ENCODE measurements at places on chromosomes 1 and 21. TPM values are rescaled to one million over a fixed set of nuclear protein-coding genes. Genes with fewer than 3 reads are reported as not detected.

- H3K27me3 ChIP-seq = no peaks in the 10 kb centered on the region
- DNase-seq = no peak
- H3K36me3 ChIP-seq = no peaks in the 10 kb centered on the region
- H3K27ac ChIP-seq = peak overlapping the region; percentile 94
These were observed 71.3 kb downstream of the WDR4 start for GRCh38 chr21:42807938-42808613.

The SFN gene
- total RNA-seq = 22.1 TPM

DNA sequence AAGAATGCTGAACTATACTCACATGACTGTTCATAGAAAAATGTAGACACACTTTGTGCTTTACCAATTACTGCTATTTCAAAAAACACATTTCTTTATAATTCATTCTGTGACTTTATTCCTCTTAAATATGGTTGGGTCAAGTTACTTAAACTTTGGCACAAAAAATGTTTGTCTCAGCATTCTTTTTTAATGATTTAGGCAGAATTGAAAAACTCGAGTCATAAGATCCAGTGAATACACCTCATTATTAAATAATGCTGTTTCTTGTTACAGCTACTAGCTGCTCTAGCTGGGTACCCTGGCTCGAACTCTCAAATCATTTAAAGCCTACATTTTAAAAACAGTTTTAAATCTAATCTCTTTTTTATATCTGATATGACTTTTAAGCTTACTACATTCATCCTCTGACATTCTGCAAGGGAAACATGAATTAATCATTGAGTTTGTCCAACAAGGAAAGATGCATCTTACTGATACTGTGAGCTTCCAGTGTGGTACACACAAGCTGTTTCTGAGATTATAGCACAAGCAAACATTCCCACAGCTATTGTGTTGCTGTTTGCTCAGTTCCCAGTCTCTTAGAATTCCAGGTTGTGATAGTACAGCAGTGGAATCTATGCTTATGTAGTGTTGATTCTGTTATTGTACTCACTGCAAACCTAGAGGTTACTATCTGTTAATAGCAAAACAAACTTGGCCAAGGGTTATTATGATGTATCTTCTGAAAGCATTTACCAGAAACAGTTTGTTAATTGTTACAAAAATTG, 746.5 kb downstream of the USP25 start:
- DNase-seq = no peak
- no peak overlapping the region for H3K27ac ChIP-seq
- no peaks in the 10 kb centered on the region for H3K27me3 ChIP-seq
- no peak overlapping the region for H3K4me3 ChIP-seq
- no peaks in the 10 kb centered on the region for H3K4me1 ChIP-seq

DNA sequence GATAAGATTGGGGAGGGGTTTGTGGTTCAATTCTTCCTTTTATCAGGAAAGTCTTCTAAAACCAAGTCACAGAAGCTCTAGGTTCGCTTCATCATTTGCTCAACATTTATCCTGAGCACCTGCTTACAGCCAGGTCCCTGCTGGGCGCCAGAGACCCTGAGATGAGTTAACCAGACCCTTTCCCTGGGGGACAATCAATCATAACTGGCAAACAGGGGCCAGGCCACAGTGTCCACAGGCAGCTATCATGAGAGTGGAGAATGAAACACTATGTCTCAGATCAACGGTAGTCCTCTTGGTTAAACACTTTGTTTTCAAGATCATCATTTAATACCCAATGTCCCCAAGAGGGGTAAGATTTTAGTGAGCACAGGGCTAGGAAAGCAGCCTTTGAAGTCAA, 146.8 kb downstream of the BEND5 start:
- no peak for DNase-seq
- no peak overlapping the region for H3K4me3 ChIP-seq
- no peaks in the 10 kb centered on the region for H3K4me1 ChIP-seq
- no peaks in the 10 kb centered on the region for H3K36me3 ChIP-seq

DNA sequence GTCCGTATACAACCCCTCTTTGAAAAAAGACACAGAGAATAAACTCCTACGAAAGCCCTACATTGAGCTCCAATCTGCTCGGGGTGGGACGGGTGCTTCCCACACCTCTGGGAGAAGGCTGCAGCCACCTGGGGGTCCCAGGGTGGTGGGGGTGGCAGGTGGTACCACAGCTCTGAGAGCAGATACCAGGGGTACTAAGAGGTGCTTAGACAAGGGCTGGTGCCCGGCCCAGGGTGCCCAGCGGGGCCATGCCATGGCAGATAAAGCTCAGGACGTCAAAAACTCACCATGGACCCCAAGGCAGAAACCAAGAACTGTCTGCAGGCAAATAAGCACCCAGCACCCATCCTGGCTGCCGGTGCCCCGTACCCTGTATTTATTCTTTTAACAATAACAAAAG, 75.1 kb downstream of the SPSB1 start:
- H3K36me3 ChIP-seq = no peaks in the 10 kb centered on the region
- DNase-seq = no peak
- no peaks in the 10 kb centered on the region for H3K4me1 ChIP-seq
- no peak overlapping the region for H3K27ac ChIP-seq
- H3K27me3 ChIP-seq = no peaks in the 10 kb centered on the region
- no peak overlapping the region for H3K4me3 ChIP-seq

- no peak overlapping the region for H3K27ac ChIP-seq
- no peaks in the 10 kb centered on the region for H3K4me1 ChIP-seq
- no peak for DNase-seq
- no peaks in the 10 kb centered on the region for H3K27me3 ChIP-seq
- no peaks in the 10 kb centered on the region for H3K36me3 ChIP-seq
These were observed 12.7 kb upstream of the SDHB start for GRCh38 chr1:17066361-17067068.

DNA sequence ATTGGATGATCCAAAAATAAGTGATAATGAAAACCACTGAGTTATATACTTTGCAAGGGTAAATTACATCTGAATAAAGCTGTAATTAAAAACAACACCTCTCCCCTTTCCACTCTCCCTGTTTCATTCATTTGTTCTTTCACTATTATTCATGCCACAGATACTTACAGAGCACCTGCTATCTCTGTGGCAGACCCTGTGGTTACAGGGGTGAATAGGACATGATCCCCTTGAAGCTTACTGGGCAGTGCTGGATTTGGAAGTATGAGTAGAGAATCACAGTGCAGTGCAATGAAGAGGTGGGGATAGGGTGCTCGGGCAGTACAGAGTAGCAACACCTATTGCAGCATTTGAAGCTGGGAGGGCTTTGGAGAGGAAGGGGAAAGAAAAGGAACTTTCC, 21.7 kb downstream of the ARV1 start:
- no peaks in the 10 kb centered on the region for H3K36me3 ChIP-seq
- no peak overlapping the region for H3K27ac ChIP-seq
- H3K4me1 ChIP-seq = no peaks in the 10 kb centered on the region
- no peak overlapping the region for H3K4me3 ChIP-seq
- DNase-seq = no peak

DNA sequence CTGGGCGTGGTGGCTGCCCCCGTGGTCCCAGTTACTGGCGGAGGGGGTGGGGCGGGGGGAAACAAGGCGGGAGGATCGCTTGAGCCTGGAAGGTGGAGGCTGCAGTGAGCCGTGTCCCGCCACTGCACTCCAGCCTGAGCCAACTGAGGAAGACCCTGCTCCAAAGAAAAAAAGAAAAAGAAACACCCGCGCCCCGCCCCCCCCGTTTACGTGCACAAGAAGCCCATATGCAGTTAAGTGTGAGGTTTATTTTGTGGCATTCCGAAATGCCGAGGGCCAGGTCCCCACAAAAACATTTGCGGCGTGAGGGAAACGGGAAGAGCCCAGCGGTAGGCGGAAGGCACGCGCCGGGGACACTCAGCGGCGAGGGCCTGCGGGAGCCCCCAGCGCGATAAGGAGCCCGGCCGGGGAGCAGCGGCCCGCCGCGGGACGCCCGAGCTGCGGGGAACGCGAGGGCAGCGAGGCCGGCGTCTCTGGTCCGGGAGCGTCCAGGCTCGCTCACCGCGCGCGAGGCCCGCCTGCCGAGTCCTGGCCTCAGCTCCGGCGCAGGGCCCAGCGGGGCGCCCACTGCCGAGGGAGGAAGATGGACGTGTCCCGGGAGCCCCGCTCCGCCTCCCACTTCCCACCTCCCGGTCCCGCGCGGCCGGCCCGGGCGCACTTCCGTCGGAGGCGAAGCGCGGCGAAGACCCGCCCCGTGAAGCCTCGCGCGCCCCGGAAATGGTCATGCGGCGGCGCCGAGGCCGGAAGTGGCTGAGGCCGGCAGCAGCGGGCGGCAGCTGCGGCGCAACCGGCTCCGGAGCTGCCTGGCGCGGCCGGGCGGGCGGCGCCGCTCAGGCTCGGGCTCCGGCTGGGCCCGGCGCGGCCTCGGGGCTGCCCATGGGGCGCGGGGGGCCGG, at the start of gene TRAPPC10:
TSS of gene TRAPPC10 (plus strand) at position 731 of the 895 bp plus-strand sequence. CDS start 185 bp downstream, outside the sequence.
- no peaks in the 10 kb centered on the region for H3K36me3 ChIP-seq
- no peaks in the 10 kb centered on the region for H3K27me3 ChIP-seq
- H3K4me1 ChIP-seq = peaks cover 5% of the 10 kb centered on the region
- peak; percentile 81 for DNase-seq
- peak within 1 kb of the TSS; percentile 83 for H3K27ac ChIP-seq
- H3K4me3 ChIP-seq = peak within 1 kb of the TSS; percentile 54

DNA sequence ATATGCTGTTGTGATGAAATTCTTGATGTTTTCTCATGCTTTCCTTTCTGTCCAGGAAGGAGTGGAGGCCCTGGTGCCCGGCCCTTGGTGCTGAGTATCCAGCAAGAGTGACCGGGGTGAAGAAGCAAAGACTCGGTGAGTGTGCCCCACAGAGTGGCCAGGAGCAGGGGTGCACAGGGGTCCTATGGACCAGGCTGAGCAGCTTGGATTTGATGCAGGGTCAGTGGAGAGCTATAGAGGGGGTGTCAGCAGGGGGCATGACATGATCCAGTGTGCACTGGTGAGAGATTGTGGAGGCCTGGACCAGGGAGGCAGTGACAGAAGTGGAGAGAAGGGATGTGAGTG, 7.4 kb downstream of the PTPRF start:
- H3K27me3 ChIP-seq = no peaks in the 10 kb centered on the region
- H3K36me3 ChIP-seq = peaks cover 1% of the 10 kb centered on the region
- H3K4me1 ChIP-seq = peaks cover 12% of the 10 kb centered on the region

GRCh38 chr21:44943686-44944550, 4.1 kb downstream of the SLX9 start:
- peaks cover 3% of the 10 kb centered on the region for H3K36me3 ChIP-seq
- H3K4me1 ChIP-seq = peaks cover 3% of the 10 kb centered on the region
- peak; percentile 26 for DNase-seq
- H3K27ac ChIP-seq = no peak overlapping the region
- no peaks in the 10 kb centered on the region for H3K27me3 ChIP-seq

The SRSF4 gene
- total RNA-seq = 44.1 TPM

DNA sequence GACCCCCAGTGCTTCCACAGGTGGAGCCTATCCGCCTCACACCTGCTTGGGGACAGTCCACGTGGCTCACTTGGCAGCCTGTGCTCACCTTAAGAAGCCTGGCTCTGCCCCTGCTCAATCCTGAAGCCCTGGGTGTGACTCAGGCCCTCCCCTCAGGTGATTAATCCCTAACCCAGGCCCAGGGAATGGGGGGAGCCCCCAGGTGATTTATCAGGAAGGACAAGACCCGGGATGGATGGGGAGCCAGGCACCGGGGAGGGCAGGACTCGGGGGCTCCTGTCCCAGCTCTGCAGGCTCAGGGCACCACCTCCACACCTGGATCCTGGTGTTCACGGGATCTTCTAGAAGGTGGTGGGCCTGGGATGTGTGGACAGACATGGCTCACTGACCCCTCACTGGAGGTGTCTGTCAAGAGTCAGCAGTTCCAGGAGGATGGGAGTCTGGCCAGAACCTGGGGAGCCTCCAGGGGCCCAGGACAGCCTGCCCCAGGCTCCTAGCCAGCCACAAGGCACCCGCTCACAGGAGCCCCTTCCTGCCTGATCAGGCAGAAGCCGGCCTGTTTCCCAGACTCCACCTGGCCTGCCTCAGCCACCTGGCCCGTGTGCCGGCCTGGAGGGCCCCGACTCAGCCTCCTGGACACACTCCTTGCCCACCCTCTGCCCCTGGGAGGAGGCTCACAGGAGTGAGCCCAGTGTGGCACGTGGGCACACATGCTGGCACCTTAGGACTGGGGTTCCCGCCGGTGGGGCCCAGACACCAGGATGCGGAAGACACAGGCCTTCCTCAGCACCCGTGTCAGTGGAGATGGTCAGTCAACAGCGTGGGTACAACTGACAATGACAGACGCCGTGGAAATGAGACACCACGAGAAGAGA, 38.6 kb upstream of the COL6A1 start:
- H3K36me3 ChIP-seq = no peaks in the 10 kb centered on the region
- H3K27ac ChIP-seq = no peak overlapping the region
- DNase-seq = no peak
- H3K4me3 ChIP-seq = no peak overlapping the region

- no peaks in the 10 kb centered on the region for H3K36me3 ChIP-seq
- H3K4me1 ChIP-seq = no peaks in the 10 kb centered on the region
- H3K4me3 ChIP-seq = no peak overlapping the region
- DNase-seq = no peak
These were observed 180.1 kb downstream of the CAMTA1 start for GRCh38 chr1:6965083-6965934.

The RAB3B gene
- total RNA-seq = 11.6 TPM

DNA sequence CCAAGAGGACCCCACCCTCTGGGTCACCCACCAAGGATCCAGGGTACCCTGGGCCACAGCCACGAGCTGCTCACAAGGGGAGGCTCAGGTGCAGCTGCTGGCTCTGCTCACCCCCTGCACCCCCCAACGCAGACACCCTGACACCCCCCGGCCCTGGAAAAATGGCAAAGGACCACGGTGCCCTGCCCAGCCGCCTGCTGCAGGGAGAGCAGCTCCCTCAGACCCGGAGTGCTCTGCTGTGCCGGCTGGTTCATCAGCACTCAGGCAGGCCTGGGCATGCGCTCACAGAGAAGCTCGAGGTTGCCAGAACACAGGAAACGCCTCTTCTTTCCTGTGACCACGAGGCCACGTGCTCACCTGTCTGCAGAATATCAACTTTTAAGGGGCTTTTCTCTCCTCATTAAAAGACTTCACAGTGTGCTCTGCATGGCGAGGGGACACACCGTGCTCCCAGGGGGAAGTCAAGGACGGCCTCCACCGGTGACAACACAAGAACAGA, 4.3 kb upstream of the C1QTNF12 start:
- no peaks in the 10 kb centered on the region for H3K36me3 ChIP-seq
- no peaks in the 10 kb centered on the region for H3K4me1 ChIP-seq
- no peak overlapping the region for H3K4me3 ChIP-seq

Measured in Caco-2 (cell line).